Skin of body (tissue), 3 donors: ENCODE measurements at places on chromosomes 3 and 15. TPM values are rescaled to one million over a fixed set of nuclear protein-coding genes. Genes with fewer than 3 reads are reported as not detected.

Gene AMT
- total RNA-seq, result 6.7 TPM

Gene SEC11A
- total RNA-seq, result 134 TPM

Gene SGO1
- total RNA-seq, result 4.4 TPM

Gene ZIC4
- total RNA-seq, result 0.79 TPM
